ENCODE measurements at places on chromosomes 11 and 22.

- no peak for DNase-seq
Measured at GRCh38 chr22:33883961-33884808, 36.1 kb downstream of the LARGE1 start.

DNA sequence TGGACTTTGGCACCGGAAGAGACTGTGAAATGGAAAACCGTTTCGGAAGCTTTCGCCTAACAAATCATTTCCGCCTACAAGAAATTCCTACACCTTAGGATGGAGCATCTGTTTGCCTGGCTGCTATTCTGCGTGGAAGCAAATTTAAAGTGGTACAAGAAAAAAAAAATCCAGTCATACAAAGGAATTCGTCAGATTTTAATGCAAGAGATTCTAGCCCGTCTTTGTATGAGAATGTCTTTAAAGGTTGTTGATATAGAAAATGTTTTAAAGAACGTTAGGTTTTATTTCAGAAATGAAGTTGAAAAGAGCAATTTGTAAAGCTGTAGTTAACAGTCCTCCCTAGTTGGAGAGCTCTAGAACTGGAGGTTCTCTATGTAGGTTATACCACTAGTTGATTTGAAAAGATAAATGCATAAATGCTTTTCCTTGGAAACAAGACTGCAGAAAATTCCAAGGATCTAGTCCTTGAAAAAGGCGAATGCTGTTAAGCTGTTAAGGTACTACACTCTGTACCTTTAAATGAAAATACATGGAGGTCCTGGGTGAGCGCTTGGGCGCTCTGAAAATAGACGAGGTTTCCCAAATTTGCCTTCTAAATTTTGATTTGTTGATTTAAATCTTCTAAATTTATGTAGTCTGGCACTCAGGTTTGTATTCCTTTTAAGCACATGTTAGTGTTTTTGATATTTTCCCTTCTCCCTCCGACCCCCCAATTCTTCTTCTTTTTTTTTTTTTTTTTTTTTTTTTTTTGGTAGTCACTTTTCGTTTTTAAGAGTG, 2.4 kb downstream of the NCR3LG1 start:
- no peak for DNase-seq

GRCh38 chr11:34732831-34733230, 111.9 kb downstream of the EHF start:
- DNase-seq: no peak

- DNase-seq: no peak
Measured at GRCh38 chr11:27196203-27196897, 155.7 kb downstream of the BBOX1 start.

DNA sequence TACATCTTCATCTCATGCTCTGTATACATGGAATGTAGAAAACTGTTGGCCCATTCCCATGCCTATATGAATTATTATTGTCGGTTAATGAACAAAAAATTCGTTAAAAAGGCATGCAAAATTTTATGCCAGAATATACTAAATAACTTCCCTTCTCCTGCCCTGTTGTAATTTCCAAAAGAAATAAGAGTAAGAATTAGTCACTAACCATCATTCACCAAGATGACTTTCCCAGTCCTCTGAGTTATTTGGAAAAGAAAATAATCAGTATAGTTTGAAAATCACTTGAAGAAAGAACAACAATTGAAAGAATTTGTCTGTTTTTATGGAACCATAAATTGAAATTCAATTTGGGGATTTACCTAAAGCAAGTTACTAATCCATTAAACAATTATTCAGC, 1149.1 kb upstream of the RAG2 start:
- DNase-seq: no peak

- no peak for DNase-seq
Measured at GRCh38 chr11:30172883-30173311, 57.9 kb upstream of the FSHB start.

GRCh38 chr11:120759046-120759445, 247.5 kb downstream of the GRIK4 start:
- DNase-seq: no peak

GRCh38 chr11:68303083-68303482, 9.3 kb upstream of the LRP5 start:
- no peak for DNase-seq

GRCh38 chr22:19959043-19959586, 17.5 kb upstream of the TXNRD2 start:
- DNase-seq: no peak

- DNase-seq: no peak
Measured at GRCh38 chr11:101127699-101128570, 1.7 kb downstream of the PGR start.

- DNase-seq: no peak
Measured at GRCh38 chr11:128691802-128692752, 1.8 kb upstream of the FLI1 start.

- no peak for DNase-seq
Measured at GRCh38 chr11:33919645-33920044, 27.8 kb upstream of the LMO2 start.

GRCh38 chr11:77407613-77408012, 66.3 kb downstream of the PAK1 start:
- no peak for DNase-seq

DNA sequence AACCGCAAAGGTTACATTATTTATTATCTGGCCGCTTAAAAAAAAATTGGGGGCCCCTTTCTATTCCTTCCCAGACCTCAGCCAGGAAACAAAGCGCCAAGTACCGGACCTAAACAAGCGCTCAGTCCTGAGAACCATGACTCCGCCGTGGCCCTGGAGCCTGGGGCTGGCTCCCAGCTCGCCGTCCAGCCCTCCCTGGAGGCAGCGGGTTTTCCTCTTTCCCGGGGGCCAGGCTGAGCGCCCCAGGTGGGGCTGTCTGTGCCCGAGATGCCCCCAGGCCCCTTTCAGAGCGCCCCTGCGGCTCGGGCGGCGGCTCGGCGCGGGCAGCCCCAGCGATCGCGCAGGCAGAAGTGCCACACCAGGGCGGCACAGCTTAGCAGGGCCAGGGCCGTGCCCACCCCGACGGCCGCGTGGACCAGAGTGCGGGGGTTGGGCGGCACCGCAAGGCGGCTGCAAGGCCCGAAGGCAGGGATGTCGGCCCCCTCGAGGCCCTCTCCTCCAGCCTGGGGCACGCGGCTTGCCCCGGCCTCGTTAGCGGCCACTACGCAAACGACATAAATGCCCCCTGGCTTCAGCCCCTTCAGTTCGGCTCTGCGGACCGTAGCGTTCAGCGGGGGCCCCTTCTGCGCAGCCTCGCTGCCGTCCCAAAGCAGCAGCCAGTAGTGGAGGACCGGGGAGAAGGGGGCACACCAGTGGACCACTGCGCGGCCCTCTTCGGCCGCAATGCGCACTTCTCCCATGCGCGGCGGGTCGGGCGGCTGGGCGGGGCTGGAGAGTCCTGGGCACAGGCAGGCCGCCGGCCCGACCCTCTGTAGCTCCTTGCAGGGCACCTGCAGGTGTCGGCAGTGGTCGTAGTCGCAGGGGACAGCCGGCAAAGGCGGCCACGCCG, 1.6 kb downstream of the LRRN4CL start:
- no peak for DNase-seq

GRCh38 chr11:121112498-121113455, 11.7 kb downstream of the TECTA start:
- no peak for DNase-seq

GRCh38 chr11:10288881-10289764, 4.9 kb downstream of the SBF2 start:
- no peak for DNase-seq

- DNase-seq: no peak
Measured at GRCh38 chr11:58446294-58446693, 4.3 kb upstream of the OR5B12 start.

- no peak for DNase-seq
Measured at GRCh38 chr11:66316849-66317251, at the start of gene CD248. TSS of gene CD248 (minus strand) at chr11:66317044. CDS start at chr11:66317027, 17 bp downstream.

- DNase-seq: no peak
Measured at GRCh38 chr11:40647295-40647694, 812.2 kb downstream of the LRRC4C start.

DNA sequence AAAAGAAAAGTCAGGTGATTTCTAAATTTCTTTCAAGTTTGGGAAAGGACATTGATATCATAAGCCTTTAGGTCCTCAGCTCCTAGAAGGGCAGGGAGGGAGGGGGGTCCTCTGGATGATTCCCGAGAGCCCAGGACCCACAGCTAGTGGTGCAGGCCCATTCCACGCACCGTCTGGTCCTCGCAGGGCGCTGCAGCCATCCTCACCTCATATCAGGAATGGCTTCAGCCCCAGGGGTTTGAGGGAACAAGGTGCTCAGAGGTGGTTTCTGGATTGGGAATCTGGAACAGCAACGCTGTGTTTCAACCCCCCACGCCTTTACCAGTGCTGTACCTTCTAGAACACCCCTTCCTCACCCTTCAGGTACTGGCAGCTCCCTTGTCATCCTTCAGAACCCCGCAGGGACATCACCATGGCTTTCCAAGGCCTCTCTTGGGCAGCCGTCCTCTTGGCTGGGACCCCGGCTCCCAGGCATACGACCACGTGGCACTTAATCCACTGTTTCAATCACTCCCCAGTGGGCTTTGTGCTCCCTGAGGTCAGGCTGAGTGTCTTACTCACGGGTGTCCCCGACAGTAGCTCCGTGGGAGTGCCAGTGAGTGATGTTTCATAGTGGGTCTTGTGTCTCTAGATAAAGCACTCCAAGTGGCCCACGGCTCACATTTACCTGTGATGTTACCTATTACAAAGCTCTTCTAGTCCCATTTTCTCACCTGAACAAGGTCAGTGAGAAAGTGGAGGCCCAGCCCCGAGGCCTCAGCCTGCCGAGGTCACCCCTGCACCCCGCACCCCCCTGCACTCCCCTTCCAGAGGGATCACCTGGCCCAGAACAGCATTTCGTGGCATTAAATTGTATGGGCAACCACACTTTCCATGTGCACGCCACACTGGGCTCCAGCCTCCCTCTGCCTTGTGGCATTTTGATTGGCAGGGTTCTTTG, 93.9 kb downstream of the MORC2 start:
- DNase-seq: no peak

DNA sequence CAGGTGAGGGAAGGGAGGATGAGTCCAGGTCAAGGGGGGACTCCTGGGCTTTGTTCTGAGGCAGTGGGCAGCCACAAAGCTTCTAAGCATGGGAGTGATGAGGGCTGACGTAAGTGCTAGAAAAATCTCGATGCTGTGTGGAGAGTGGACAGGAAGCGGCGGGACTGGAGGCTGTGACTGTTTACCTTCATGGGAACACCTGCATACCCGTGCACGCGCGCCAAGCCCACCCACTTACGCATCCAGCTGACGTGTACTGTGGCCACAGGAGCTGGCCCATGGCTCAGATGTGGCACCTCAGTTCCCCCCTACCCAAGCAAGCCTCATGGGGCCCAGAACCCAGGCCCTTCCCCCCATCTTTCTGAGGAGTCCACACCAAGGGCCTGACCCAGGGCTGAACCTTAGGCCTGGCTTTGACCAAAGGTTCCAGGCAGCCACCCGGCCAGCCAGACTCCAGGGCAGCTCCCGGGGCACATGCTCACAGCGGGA, 14.0 kb downstream of the MYRF start:
- no peak for DNase-seq

DNA sequence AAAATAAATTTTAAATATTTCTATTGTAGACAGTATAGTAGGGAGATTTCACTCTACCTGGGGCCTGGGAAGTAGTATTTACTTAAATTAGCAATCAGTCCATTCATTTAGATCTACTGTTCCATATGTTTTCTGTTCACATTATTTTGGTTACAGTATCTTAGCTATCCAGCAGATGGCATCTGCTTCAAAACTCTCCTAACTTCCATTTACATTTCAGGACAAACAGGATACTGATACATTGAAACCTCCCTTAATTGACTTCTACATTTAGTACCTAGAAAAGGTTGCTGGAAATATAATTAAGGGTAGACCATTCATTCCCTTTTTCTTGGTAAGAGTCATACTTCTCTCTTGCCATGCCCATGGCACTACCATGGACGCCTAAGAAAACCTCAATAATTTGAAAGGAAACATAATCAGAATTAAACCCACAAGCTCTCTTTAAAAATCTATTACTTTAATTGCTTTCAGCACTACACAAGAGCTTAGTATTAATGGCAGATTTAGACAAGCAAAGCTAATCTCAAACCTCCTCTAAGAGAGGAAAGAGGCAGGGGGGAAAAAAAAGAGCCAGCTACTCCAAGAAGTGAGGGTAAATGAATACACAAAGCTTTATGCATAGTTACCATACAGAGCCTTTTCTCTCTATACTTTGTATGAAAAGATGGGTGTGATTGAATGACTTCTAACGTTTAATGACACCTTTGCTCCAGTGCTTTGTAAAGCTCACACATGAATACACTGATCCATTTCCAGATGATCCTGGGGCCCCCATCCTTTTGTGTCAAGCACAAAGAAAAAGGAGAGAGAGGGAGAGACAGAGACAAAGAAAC, 131.2 kb upstream of the MTMR2 start:
- DNase-seq: no peak

DNA sequence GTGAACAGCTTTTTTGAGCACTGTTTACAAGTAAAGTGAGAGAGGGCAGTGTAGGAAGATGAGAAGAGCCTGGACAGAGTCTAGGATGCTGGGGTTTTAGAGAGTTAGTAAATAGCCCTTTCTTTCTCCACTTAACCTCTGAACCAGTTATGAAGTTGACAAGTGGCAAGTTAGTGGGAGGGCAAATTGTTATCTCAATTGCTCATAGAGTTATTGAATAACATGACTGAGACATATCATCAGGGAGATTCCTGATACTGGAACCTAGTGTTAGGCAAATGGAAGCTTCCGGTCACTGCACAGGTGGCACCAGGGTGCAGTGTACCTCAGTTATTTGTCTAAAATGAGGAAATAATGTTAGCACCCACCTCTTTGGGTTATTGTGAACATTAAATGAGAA, 57.8 kb upstream of the PTPN5 start:
- no peak for DNase-seq

GRCh38 chr11:122202161-122202950, 86.3 kb upstream of the BLID start:
- no peak for DNase-seq

DNA sequence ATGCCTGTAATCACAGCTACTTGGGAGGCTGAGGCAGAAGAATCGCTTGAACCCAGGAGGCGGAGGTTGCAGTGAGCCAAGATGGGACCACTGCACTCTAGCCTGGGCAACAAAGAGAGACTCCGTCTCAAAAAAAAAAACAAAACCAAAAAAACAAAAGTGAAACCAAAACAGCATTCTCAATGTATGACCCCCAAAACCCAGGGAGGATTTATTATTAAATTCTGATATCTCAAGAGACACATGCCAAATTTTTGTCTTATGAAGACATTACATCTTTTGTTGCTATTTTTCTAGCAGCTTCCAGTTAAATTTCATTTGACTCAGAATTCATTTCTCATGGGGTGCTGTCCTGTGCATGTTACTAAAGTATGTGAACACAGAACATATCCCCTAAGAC, 3.0 kb upstream of the YPEL4 start:
- DNase-seq: no peak

- no peak for DNase-seq
Measured at GRCh38 chr22:17903564-17904295, 120.6 kb downstream of the MICAL3 start.

DNA sequence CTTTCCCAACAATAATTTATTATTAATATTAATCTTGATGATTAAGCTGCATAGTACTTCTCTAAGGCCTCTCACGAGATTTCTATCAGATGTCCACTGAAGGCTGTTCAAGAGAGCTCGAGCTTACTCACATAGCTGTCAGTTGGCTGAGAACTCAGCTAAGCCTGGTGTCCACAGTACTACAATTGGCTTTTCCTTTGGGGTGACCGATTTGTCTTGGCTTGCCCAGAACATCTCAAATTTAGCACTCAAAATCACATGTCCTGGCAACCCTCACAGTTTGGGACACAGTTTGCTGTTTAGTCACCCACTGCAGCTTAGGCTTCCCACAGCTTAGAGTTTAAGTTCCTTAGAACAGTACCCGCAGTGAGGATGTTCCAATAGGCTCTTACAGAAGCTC, 96.5 kb downstream of the LUZP2 start:
- no peak for DNase-seq

- DNase-seq: no peak
Measured at GRCh38 chr11:76209973-76210930, 4.0 kb upstream of the WNT11 start.

Measured in stimulated activated CD8-positive, alpha-beta memory T cell treated with anti-CD3 and anti-CD28 coated beads, Interleukin-15, amount 100 ng/mL, for 1 hour (primary cell).